ENCODE measurements at places on chromosomes 3 and 15. TPM values are rescaled to one million over a fixed set of nuclear protein-coding genes. Genes with fewer than 3 reads are reported as not detected.

The LMOD3 gene
- polyA plus RNA-seq = 0.06 TPM

The DTWD1 gene
- 47.2 TPM for polyA plus RNA-seq

The HACD3 gene
- polyA plus RNA-seq = 109 TPM

The GTF2A2 gene
- polyA plus RNA-seq = 181 TPM

The DLEC1 gene
- 0.89 TPM for polyA plus RNA-seq

The LHFPL4 gene
- polyA plus RNA-seq = 0.07 TPM

The KIF7 gene
- 14.0 TPM for polyA plus RNA-seq

The GPR87 gene
- not detected for polyA plus RNA-seq

The RARB gene
- polyA plus RNA-seq = 43.7 TPM

The THPO gene
- 2.5 TPM for polyA plus RNA-seq

The SLC41A3 gene
- polyA plus RNA-seq = 71.9 TPM

The DCP1A gene
- polyA plus RNA-seq = 31.9 TPM

The FAM81A gene
- 24.0 TPM for polyA plus RNA-seq

The KNG1 gene
- 107 TPM for polyA plus RNA-seq

The PSTPIP1 gene
- polyA plus RNA-seq = 2.2 TPM

The ITIH1 gene
- polyA plus RNA-seq = not detected

The MED12L gene
- 2.0 TPM for polyA plus RNA-seq

The GOLGA8O gene
- polyA plus RNA-seq = not detected

The FGF7 gene
- polyA plus RNA-seq = 37.4 TPM

The FGD5 gene
- polyA plus RNA-seq = 22.4 TPM

The TP63 gene
- polyA plus RNA-seq = 4.0 TPM

The SYNPR gene
- not detected for polyA plus RNA-seq

The LRRC57 gene
- 20.8 TPM for polyA plus RNA-seq

The CEMIP gene
- polyA plus RNA-seq = 2.9 TPM

The GATA2 gene
- polyA plus RNA-seq = 3.3 TPM

All from left renal pelvis (tissue), 4 donors.